Activated gamma-delta T cell treated with anti-CD3 and anti-CD28 coated beads, Interleukin-2, amount 50 U/mL, for 16 hours (primary cell): ENCODE measurements at places on chromosomes 4 and X.

DNA sequence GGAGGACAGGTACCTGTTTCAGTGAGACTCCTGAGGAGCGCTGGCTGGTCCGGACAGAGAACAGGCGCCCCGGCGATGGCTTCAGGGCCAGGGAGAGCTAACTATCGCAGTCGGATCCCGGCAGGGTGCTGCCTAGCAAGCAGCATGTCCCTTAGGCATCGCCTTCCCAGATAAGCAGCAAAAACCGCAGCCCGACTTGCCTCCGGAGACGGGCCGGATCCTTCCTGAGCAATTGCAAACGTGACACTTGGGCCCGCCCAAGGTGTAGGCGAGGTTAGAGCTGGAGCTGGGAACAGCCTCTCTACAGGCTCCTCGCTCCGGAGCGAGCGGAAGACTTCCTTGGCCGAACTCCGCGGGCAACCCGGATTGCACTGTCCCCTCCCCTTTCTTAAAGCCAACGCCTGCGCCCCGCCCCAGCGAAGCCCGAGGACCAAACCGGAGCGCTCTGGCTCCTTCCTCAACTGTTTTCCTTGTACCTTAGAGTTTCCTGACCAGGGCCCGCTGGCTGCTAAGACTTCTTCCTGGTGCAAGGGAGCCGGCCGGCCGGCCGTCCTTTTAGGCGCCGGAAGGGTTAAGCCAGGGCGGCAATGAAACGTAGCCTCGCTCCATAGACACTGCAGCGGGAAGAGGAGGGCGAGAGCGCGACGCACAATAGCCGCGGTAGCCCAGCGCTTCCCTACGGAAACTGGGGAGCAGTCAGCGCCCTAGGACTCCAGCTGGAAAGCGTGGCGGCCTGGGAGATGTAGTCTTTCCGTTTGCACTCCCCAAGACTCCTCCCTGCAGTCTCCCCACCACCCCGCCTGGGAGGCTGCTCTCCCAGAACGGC is at the start of gene OPHN1:
TSS of gene OPHN1 (minus strand) at position 341 of the 826 bp plus-strand sequence. CDS start 475 bp downstream, outside the sequence.
- no peak for DNase-seq

GRCh38 chr4:76430519-76431388 is 4.3 kb upstream of the SHROOM3 start:
- DNase-seq = no peak

- DNase-seq = no peak
Measured at GRCh38 chrX:154734061-154734781, 16.7 kb downstream of the GAB3 start.

- no peak for DNase-seq
Measured at GRCh38 chr4:132299841-132300240, 849.3 kb upstream of the PCDH10 start.

DNA sequence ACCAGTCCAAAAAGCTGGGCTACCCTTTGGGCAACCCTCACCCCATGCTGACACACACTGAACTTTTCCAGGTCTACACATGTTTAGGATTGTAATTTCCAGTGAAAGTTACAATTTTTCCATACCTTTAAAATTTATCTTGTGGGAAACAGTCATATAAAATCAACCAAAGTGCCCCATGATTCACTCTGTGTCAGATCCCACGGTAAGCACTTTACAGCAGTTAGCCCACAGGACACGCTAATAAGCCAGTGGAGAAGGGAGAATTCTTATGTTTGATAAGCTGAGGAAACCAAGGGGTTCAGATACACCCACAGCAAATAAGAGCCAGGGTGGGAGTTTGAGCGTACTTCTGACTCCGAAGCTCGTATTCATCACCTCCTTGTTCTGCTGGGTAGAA is 72.4 kb upstream of the TBL1X start:
- no peak for DNase-seq

- no peak for DNase-seq
Measured at GRCh38 chr4:185500035-185500434, 28.5 kb upstream of the CCDC110 start.

GRCh38 chr4:120874792-120875774 is 47.4 kb downstream of the PRDM5 start:
- no peak for DNase-seq

- DNase-seq = no peak
Measured at GRCh38 chrX:9495496-9495895, 30.6 kb downstream of the TBL1X start.

GRCh38 chr4:148954011-148954749 is 512.0 kb upstream of the NR3C2 start:
- DNase-seq = no peak

DNA sequence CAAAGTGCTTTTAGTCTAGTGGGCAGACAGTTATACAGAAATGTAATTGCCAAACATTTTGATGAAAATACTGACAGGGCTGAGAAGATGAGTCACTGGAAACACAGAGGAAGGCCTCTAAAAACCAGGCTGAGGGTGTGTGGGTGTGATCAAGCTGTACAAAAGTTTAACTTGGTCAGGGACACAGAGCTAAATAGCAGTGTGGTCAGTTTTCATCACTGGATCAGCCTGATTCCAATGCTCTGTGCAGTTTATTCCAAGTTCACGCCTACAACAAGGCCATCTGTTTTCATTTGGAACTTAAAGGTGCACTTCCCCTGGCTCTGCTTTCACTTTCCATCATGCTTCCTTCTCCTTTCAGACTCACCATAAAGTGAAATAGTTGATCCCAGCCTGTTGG is 10.6 kb downstream of the CENPVL3 start:
- DNase-seq = no peak

GRCh38 chr4:85836588-85837438 is 361.9 kb downstream of the ARHGAP24 start:
- DNase-seq = no peak

- DNase-seq = no peak
Measured at GRCh38 chr4:74567981-74568380, 123.0 kb downstream of the AREG start.

DNA sequence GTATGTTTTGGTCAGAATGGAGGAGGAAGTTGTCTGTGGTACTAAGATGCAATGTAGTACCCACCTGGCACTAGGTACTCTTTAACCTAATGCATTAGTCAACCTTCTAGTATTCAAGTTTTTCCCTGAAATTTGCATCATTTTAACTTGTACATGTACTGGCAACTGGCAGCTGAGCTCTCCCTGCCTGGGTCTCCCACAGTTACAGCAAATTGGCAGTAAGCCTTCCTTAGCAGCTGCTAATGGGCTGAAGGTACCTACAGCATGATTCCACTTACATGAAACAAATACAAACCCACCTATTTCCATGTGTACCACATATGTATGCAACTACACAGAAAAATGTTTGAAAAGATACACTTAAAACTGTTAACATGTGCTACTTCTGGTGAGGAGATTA is 8.1 kb upstream of the KLHL2 start:
- DNase-seq = no peak

- DNase-seq = no peak
Measured at GRCh38 chrX:68432648-68433047, 647 bp downstream of the OPHN1 start.

GRCh38 chrX:38560776-38561125 is 591 bp upstream of the TSPAN7 start:
- no peak for DNase-seq

GRCh38 chrX:138463476-138463875 is 248.0 kb downstream of the FGF13 start:
- no peak for DNase-seq

GRCh38 chrX:154374313-154375155 is at the start of gene FLNA:
Gene FLNA (minus strand): TSS chrX:154374634. CDS start chrX:154371245, 3,389 bp downstream.
- no peak for DNase-seq

DNA sequence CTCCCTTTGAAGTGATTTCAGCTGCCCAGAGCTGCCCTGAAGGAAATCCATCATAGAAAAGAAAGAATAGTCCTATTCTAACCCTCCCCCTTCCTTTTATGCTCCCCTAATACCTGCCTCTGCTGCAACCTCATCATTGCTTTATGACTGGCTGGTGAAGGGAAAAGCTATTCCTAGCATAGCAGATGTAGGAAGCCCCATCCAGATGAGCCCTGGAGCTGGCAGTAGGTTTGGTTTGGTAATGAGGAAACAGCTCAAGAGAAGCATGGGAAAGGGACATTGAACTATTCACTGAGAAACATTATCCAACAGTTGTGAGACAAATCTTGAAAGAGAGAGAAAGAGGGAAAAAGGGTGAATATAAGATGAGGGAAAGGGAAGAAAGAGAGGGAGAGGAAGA is 29.2 kb downstream of the ARSJ start:
- no peak for DNase-seq

DNA sequence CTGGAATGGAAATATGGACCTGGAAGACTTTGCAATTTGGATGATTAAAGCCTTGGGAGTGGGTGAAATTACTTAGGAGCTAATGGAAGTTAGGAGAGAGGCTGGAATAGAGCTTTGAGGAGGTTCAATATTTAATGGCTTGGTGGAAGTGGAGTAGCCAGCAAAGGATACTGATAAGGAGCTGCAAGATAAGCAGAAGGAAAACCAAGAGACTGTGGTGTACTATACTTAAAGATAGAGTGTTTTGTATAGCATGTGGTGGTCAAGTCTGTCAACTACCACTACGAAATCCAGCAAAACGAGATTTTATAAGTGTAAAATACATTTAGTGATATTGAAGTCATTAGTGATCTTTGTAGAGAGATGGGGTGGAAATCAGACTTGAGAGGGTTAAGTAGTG is 54.0 kb upstream of the TMLHE start:
- DNase-seq = no peak

DNA sequence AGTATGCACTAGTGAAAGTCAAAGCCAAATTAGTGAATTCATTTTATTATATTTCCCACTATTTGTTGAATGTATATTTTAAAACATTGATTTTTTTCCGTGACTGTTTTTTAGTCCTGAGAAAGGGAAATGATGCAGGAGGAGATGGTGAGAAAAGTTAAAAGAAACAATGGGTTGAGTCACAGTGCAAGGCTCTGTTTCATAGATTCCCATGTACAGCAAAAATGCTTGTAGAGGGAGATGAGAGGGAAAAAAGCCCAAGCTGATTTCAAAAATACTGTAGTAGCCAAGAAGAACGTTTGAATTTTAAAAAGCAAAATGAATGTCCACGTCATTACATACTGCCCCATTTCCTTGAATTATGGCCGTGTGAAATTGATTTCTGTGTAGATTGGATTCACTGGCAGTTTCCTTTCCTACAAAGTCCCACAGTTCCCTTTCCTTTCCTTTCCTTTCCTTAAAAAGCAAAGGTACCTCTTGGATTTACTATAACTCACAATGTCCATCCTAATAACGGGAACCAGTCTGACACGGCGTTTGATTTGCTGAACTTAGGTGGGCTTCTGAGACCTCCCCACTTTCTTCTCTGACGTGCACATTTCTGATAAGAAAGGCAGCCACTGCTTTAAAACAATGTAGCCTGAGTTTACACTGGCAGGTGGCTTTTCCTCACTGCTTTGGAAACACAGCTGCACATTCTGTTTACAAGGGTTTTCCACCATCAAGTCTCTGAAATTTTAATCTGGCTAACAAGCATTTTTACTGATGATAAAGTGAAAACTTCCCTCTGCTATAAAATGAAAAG is 63.7 kb downstream of the SPCS3 start:
- DNase-seq = no peak

- no peak for DNase-seq
Measured at GRCh38 chr4:109946120-109946519, 33.4 kb downstream of the EGF start.

- DNase-seq = no peak
Measured at GRCh38 chr4:63529581-63530337, 879.5 kb downstream of the TECRL start.

DNA sequence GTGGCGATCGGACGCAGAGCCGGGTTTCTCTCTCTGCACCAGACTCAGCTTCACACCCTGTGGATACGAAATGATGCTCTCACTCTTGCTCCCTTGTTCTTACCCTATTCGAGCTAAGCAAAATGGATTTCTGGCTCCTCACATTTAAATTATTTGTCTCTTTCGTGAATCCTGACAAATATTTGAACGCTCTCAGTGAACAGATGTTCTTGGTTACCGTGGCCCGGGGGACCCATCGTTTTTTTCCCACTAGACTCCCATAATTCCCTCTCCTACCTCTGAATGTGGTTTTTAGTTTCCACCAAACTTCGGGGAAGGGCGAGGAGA is 630 bp downstream of the SMARCA5 start:
- no peak for DNase-seq

DNA sequence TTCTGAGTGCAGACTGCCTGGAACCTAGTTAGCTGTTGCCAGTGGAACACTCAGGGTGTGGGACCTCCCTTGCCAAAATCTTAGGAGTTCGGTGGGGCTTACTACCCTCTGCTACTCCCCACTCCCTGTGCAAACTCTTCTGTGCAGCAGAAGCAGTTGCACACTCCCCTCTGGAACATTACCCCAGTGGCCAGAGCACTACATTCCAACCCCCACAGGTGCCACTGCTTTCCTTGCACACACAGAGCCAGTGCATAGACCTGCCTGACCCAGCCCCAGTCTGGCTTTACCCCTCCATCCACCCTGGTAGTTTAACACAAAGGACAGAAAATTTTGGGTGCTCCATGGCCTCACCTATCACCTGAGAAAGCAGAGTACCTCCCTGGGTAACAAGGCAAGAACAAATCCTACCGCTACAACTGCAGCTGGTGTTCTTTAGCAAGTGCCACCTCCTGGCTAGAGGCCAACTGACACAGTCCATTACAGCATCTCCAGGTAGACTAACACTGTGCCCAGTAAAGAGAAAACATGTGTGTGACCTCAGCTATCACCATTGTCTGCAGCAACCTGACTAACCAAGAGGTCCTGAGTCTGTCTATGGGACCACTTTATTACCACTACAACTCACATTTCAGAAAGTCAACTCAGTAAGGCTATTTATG is 11.5 kb upstream of the RASSF6 start:
- no peak for DNase-seq

- no peak for DNase-seq
Measured at GRCh38 chr4:56289934-56290333, 97.4 kb downstream of the AASDH start.

- no peak for DNase-seq
Measured at GRCh38 chr4:29326816-29327215, 1393.4 kb upstream of the PCDH7 start.

DNA sequence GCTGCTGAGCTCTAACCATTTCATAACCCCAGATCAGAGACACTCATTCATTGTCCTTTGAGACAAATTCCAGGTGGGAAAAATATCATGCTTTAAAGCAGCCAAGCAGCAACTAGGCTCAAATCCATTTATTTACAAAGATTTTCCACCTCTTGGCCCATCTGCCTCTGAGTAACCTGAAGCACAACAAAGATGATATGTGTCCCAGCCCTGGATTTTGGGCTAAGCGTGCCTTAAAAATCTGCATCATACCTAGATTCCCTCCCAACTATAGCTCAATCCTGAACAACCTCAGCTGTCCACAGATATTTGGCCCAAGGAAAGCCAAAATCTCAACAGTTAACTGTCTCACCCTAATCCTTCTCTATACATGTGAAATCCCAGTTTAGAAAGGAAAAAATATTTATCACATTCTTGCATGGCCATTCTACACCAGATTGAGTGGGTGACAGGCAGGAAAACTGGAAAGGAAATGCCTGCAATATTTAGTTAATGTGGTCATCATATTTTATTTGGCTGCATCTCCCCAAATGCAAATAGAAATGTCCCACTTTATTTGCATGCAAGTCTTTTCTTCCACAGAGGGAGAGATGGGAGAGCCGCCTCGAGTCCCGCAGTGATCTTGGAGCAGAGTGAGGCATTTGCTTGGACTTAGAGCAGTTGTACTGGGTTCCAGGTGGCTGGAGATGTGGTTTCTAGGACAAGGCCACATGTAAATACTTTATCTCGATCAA is 146.4 kb upstream of the EOLA2 start:
- no peak for DNase-seq
